ENCODE measurements at places on chromosomes 13 and 19. TPM values are rescaled to one million over a fixed set of nuclear protein-coding genes. Genes with fewer than 3 reads are reported as not detected.

DNA sequence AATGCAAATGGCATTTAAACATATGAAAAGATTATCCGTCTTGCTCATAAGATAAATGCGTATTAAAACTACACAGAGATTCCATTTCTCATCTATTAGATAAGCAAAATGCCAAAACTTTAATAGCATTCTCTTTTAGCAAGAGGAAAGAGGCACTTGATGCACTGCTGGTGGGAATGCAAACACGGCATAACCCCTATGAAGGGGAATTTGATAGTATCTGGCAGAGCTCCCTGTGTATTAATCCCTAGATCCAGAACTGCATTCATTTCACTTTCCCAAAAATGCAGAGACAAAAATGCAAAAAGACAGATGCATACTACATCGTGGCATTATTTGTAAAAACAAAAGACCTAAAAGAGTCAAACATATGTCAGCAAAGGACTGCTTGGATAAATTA, 193.6 kb upstream of the STARD13 start:
- H3K27me3 ChIP-seq, result no peaks in the 10 kb centered on the region
- DNase-seq, result no peak
- no peak overlapping the region for H3K4me3 ChIP-seq
- H3K36me3 ChIP-seq, result no peaks in the 10 kb centered on the region

GRCh38 chr19:33071887-33072286, 7.2 kb upstream of the RHPN2 start:
- H3K27ac ChIP-seq, result no peak overlapping the region
- no peaks in the 10 kb centered on the region for H3K4me1 ChIP-seq
- DNase-seq, result no peak
- no peaks in the 10 kb centered on the region for H3K36me3 ChIP-seq

- peaks cover 41% of the 10 kb centered on the region for H3K36me3 ChIP-seq
- no peaks in the 10 kb centered on the region for H3K27me3 ChIP-seq
- no peak for DNase-seq
- no peak overlapping the region for H3K4me3 ChIP-seq
- H3K27ac ChIP-seq, result no peak overlapping the region
- H3K4me1 ChIP-seq, result peaks cover 38% of the 10 kb centered on the region
Measured at GRCh38 chr19:6214881-6215541, 64.8 kb downstream of the MLLT1 start.

DNA sequence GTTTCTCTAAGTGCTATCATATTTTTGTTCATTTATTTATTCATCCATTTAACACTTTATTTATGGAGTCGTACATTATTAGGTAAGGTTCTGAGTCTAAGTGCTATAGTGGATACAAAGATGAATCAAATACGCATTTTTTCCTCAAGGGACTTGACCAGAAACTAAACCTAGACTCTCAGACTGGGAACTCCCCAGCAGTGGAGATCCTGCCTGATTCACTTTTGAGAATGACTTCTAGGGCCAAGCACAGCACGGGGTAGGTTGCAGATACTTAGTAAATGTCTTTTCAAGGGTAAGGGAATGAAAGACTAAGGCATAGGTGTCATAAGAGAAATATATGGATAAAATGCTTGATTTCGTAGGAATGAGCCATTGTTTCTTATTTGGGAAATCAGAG, 7.2 kb downstream of the DNAJC15 start:
- peaks cover 70% of the 10 kb centered on the region for H3K4me1 ChIP-seq
- no peak overlapping the region for H3K27ac ChIP-seq
- H3K4me3 ChIP-seq, result no peak overlapping the region
- DNase-seq, result no peak
- H3K36me3 ChIP-seq, result peaks cover 8% of the 10 kb centered on the region

DNA sequence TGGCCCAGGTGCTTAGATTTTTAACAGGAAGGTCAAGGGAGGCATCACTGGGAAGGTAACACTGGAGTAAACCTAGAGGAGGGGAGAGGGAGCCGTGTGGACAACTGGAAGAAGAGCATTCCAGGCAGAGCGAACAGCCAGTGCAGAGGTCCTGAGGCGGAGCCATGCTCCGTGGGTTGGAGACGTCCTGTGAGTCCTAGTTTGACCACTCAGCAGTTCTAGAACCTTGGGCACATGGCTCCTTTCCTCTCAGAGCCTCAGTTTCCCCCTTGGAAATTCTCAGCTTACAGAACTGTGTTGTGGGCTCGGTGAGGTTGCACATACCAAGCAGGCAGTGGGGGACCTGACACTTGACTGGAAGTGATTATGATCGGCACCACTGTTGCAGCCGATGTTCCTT, 130.9 kb downstream of the DPF1 start:
- DNase-seq, result no peak
- peaks cover 7% of the 10 kb centered on the region for H3K36me3 ChIP-seq
- H3K27ac ChIP-seq, result peak overlapping the region; percentile 52
- no peaks in the 10 kb centered on the region for H3K27me3 ChIP-seq

- DNase-seq, result no peak
- no peak overlapping the region for H3K4me3 ChIP-seq
- no peaks in the 10 kb centered on the region for H3K27me3 ChIP-seq
- H3K4me1 ChIP-seq, result no peaks in the 10 kb centered on the region
- no peak overlapping the region for H3K27ac ChIP-seq
Measured at GRCh38 chr13:49739498-49740187, 48.4 kb upstream of the EBPL start.

DNA sequence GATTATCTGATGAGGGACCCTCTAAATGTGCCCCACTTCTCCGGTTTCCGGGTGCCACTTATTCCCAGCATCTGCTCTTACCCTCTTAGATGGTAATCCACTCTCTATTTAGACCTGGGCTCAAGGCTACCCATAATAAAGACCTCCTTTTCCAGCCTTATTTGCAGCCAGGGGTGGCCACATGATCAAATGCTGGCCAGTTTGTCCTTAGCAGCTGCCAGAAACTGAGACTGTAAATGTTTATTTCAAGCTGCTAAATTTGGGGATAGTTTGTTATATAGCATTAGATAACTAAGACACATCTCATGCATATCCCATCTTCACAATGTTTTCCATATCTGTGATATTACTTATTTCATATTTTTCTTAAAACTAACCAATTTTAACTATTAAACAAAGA, 10.1 kb downstream of the THAP8 start:
- no peak overlapping the region for H3K27ac ChIP-seq
- H3K4me3 ChIP-seq, result no peak overlapping the region

GRCh38 chr19:17338433-17339078, 1.2 kb downstream of the GTPBP3 start:
- no peaks in the 10 kb centered on the region for H3K27me3 ChIP-seq
- peak overlapping the region; percentile 85 for H3K4me3 ChIP-seq
- H3K4me1 ChIP-seq, result peaks cover 45% of the 10 kb centered on the region
- peaks cover 7% of the 10 kb centered on the region for H3K36me3 ChIP-seq
- no peak for DNase-seq
- H3K27ac ChIP-seq, result no peak overlapping the region

DNA sequence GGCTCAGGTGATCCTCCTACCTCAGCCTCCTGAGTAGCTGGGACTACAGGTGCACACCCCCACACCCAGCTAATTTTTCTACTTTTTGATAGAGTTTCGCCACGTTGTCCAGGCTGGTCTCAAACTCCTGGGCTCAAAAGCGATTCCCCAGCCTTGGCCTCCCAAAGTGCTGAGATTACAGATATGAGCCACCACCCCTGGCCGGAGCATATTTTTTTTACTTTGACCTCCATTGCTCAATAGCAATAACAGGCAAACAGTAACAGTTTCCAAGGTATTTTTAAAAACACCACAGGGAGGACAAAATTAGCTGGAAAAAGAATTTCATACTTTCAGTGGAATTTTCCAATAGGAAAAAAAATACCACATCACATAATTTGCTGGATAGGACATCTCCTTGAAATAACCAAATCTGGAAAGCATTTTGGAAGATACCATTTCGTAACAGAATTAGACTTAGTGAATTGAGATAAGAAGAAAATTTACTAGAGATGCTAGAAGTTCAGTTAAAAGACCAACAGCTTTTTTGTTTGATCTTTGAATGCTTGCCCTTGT, 5.2 kb downstream of the DUXA start:
- H3K4me3 ChIP-seq, result no peak overlapping the region
- no peaks in the 10 kb centered on the region for H3K4me1 ChIP-seq
- no peaks in the 10 kb centered on the region for H3K36me3 ChIP-seq
- H3K27me3 ChIP-seq, result no peaks in the 10 kb centered on the region

GRCh38 chr13:100707818-100708740, 33.5 kb upstream of the TMTC4 start:
- no peaks in the 10 kb centered on the region for H3K27me3 ChIP-seq
- H3K4me1 ChIP-seq, result no peaks in the 10 kb centered on the region
- no peak for DNase-seq
- H3K27ac ChIP-seq, result no peak overlapping the region
- no peaks in the 10 kb centered on the region for H3K36me3 ChIP-seq

The ZNF560 gene
- total RNA-seq, result 0.16 TPM

The ZNF628 gene
- 5.4 TPM for total RNA-seq

The IGLON5 gene
- not detected for total RNA-seq

The CNFN gene
- total RNA-seq, result 0.49 TPM

The APOC4 gene
- not detected for total RNA-seq

The UHRF1 gene
- 1.3 TPM for total RNA-seq

The ERFL gene
- total RNA-seq, result not detected
